A172 (cell line): ENCODE measurements at places on chromosomes 3 and 15. TPM values are rescaled to one million over a fixed set of nuclear protein-coding genes. Genes with fewer than 3 reads are reported as not detected.
A peak's percentile ranks its signal among the peaks of the same experiment; 100 is the strongest.

- peak; percentile 82 for DNase-seq
Measured at GRCh38 chr3:157130467-157131251, 29.3 kb downstream of the CCNL1 start.

TICRR gene
- 6.4 and 7.0 TPM in 2 replicates for total RNA-seq

C3orf85 gene
- not detected in 2 replicates for total RNA-seq

SLC24A5 gene
- not detected in 2 replicates for total RNA-seq

- peak; percentile 83 for DNase-seq
Measured at GRCh38 chr3:18812316-18812715, 336.0 kb upstream of the KCNH8 start.

- no peak for DNase-seq
Measured at GRCh38 chr3:156729460-156730179, 55.2 kb downstream of the TIPARP start.

- DNase-seq: no peak
Measured at GRCh38 chr3:37887062-37887461, 25.4 kb downstream of the CTDSPL start.

CPNE4 gene
- total RNA-seq: not detected in 2 replicates

DNA sequence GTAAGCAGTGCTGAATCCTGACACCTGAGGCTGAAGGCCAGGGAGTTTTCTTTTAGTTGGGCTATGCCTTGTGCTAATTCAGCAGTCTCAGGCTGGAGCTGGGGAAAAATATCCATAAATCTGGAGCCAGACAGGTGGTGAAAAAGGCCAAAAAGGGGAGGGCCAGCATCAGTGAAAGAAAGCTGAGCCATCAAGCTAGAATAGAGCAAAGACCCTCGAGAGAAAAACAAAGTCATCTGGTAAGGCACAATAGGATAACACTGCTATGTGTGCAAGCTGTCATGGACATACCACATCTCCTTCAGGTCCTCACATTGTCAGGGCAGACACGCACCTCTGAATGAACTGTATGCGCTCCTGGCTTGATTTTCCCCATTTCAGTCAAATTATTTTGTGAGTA, 687.9 kb downstream of the SQOR start:
- no peak for DNase-seq

NOX5 gene
- total RNA-seq: not detected in 2 replicates

C3orf33 gene
- total RNA-seq: 7.5 and 7.9 TPM in 2 replicates

- DNase-seq: no peak
Measured at GRCh38 chr15:35229085-35229484, 144.0 kb upstream of the NANOGP8 start.

DNA sequence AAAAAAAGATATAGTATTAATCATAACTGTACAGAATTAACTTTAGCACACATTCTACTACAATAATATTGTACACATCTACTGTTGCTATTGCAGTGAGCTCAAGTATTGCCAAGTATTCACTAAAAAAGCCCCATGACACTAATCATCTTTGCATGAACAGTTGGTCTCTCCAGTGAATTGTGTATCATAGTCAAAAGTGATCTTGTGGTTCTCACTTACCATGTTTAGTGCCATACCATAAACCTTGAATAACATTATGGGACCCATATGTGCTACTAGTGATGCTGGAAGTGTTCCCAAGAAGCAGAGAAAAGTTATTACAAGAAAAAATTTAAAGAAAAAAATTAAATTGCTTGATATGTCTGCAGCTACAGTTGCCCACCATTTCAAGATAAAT, 177.1 kb downstream of the PCCB start:
- DNase-seq: no peak

GRCh38 chr3:14418296-14419250, 16.2 kb downstream of the SLC6A6 start:
- no peak for DNase-seq

DNA sequence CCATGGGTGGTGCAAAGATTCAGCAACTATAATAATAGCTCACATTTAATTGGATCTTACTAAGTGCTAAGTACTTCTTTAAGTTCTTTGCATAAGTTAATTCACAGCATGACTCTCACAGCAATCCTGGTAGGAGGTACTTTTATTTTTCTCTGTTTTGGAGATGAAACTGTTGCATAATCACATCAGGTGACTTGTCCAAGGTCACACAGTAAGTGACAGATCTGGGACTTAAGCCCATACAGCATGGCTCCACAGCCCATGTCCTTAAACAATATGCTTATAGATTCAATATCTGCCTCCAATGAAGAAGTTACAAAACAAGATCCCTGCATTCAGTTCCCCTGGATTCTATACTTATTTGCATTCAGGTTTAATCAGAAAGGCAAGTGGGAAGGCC, 171.8 kb downstream of the CNTN3 start:
- no peak for DNase-seq

- DNase-seq: no peak
Measured at GRCh38 chr3:60633644-60634043, 617.6 kb downstream of the FHIT start.
